ENCODE measurements at places on chromosomes 6 and 20.
A peak's percentile ranks its signal among the peaks of the same experiment; 100 is the strongest.

GRCh38 chr6:159729598-159730331 lies 2.5 kb downstream of the WTAP start:
- no peak for DNase-seq

DNA sequence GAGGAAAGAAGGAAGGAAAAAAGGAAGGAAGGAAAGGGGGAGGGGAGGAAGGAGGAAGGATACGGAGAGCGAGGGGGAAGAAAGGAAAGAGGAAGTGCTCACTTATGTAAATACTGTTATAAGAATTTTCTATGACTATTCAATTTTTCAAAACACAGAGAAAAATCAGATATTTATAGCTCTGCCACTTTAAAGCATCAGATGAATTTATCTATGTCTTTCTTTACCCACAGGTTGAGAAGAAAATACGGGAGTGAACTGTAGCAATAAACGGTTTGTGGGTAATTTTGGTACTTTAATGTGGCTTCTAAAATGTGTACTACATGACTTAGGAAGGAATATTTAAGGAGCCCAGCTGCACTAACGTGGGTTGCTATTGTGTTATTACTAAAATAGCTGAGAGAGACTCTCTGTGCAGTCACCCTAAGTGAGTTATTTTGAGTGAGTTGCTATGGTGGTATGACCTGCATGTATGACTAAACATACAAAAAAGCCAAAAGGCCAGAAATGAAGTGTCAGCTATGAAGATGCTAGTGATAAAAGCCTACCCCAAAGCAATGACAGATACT lies 225.5 kb downstream of the SOD2 start:
- DNase-seq = no peak

DNA sequence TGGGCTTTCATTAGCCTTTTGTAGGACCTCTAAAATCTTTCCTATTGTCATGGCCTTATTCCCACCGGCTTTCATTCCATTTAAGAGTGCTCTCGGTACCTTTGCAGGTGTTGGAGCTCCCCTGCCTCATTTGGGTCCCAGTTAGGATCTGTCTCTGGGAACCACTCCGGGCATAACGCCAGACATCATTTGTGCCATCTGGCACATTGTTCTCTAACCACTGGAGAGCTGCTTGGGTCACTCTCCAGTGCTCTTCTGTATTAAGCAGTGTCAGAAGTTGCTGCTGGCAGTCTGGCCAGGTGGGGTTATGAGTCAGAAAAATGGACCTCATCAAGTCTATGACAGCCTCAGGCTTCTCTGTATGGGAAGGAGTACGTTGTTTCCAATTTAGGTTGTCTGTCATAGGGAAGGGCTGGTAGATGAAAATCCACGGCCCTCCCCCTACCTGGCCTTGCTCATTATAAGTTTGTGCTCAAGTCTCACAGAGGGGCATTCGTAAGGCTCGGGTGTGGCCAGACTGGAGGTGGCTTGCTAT lies 62.9 kb upstream of the MOCS1 start:
- DNase-seq = no peak

- no peak for DNase-seq
Measured at GRCh38 chr6:168217216-168217879, 102.2 kb downstream of the DACT2 start.

DNA sequence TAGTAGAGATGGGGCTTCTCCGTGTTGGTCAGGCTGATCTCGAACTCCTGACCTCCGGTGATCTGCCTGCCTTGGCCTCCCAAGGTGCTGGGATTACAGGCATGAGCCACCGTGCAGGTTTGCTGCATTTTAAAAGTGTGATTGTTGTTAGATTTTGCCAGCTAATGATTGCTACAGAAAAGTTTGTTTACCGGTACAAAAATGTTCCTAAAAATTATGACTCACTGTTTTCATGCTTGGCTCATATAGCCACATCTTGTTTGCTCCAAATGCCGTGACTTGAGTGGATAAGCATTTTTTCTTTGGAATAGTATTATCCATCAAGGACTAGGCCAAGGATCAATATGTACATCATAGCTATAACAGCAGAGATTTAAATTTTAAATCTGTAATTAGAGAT lies 24.3 kb downstream of the LRRN4 start:
- no peak for DNase-seq

- no peak for DNase-seq
Measured at GRCh38 chr6:5138995-5139827, 54.1 kb downstream of the PPP1R3G start.

DNA sequence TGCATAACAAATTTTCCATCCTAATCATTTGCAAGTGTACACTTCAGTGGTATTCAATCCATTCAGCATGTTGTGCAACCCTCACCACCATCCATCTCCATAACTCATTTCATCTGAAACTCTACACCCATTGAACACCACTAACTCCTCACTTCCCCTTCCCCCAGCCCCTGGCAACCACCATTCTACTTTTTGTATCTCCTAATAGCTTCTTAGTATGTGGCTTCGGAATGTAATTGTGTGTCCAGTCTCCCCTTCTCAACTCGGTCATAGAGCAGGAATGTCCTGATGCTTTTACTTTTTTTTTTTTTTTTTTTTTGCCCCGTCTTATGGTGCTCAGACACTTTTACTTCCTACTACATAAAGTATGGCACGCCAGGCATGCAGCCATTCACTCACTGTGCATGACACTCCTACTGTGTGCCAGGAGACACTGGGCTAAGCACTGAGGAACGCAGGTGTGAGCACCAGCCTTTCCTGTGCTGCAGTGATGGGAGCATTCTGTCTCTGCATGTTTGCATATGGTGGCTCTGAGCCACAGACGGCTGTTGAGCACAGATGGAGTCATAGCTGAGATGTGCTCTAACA lies 15.3 kb downstream of the HCK start:
- DNase-seq = no peak

GRCh38 chr20:47725248-47725973 lies 59.9 kb downstream of the SULF2 start:
- peak; percentile 72 for DNase-seq

DNA sequence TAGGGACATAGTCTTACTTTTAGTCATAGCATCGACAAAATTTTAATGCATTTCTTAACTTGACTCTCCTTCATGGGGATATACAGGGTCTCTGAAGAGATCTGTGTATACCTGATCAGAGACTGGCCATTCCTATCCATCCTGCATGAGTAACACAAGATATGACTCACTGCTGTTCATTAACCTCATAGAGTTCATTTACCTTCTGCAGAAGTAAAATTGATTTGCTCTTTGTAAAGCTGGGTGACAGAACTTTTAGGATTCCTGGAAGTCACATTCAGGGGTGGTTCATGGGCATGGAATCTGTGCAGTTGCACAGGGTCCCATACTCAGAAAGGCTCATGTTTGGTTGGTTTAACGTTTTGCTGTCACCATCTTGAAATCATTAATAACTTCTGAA lies 53.2 kb downstream of the PDE7B start:
- no peak for DNase-seq

DNA sequence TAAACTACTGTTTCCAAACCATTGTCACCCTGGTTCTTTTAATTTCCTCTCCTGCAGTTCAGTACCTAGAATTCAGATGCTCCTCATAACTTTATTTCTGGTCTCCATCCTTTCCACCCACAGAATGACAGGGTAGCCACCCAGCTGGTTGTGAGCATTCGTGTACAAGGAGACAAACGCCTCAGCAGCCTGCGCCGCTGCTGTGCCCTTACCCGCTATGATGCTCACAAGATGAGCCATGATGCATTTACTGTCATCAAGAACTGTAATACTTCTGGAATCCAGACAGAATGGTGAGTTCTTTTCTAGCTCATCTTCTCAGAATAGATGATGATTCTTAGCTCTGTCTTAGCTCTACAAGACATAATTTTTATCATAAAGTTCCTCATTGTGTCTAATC lies 18.6 kb downstream of the GTPBP2 start:
- DNase-seq = no peak

GRCh38 chr20:32089637-32090362 lies 19.7 kb upstream of the TM9SF4 start:
- DNase-seq = no peak

DNA sequence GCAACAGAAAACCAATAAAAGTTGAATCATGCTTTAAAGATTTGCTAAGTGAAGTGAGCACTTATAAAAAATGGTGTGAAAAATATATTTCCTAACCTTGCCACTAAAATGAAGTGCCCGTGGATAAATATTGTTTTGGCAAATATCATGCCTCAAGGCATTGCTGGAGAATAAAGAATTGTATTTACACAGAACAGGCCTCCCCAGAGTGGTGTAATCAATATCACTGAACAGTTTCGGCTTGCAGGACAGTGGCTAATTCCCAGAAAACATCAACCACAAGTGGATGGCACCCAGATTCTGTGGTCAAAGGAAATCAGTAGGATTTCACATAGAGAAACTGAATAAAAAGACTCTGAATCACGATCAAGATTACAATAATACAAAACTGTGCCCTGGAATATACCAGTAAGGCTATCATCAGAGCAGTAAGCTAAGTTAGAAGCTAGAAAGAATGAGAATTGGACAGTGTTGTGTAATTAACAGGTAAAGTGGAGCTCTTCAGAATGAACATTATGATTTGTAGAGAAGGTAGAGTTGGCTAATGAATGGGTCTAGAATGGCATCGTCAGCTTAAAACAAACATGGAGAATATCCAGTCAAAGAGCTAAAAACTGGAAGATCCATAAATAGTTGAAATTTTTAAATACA lies 1026.9 kb upstream of the ADGRB3 start:
- DNase-seq = no peak

GRCh38 chr6:92243315-92243714 lies 1176.0 kb downstream of the EPHA7 start:
- DNase-seq = no peak

- no peak for DNase-seq
Measured at GRCh38 chr6:31430449-31430848, 27.1 kb downstream of the MICA start.

- DNase-seq = no peak
Measured at GRCh38 chr6:84597238-84597875, 167.0 kb downstream of the TBX18 start.

DNA sequence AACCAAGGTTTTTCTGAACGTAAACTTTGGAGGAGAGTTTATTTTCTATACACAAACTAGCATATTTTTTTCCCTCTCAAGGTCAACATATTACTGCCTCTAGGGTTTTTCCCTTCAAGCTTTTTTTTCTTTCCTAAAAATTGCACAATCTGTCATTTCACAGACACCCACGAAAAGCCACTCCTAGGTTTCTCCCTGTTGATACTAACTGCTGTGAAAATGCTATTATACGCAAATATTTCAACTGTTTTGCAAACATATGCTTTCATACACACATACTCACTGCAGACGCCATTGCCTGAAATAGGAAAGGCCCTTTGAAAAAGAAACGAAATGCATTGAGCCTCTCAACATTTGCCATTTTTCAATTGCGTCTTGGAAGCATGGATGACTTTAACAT lies 333.0 kb downstream of the CD83 start:
- no peak for DNase-seq

DNA sequence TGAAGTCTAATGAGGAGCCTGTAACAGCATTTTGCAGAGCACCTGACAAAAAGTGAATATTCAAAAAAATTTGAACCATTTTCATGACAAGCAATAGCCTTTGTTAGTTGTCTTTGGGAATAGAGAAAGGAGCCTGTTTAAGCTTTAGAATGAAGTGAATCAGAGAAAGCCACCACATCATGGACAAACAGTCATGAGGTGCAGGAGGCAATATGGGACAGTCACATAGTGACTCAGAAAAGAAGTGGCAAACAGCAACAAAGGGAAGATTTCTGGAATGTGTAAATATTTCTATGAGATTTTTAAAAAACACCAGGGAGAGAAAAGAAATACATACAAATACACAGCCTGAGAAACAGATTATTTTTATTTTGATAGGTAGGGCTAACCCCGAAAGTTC lies 6.6 kb downstream of the KLHL31 start:
- DNase-seq = no peak

- no peak for DNase-seq
Measured at GRCh38 chr6:38118791-38119365, 299.4 kb downstream of the ZFAND3 start.

DNA sequence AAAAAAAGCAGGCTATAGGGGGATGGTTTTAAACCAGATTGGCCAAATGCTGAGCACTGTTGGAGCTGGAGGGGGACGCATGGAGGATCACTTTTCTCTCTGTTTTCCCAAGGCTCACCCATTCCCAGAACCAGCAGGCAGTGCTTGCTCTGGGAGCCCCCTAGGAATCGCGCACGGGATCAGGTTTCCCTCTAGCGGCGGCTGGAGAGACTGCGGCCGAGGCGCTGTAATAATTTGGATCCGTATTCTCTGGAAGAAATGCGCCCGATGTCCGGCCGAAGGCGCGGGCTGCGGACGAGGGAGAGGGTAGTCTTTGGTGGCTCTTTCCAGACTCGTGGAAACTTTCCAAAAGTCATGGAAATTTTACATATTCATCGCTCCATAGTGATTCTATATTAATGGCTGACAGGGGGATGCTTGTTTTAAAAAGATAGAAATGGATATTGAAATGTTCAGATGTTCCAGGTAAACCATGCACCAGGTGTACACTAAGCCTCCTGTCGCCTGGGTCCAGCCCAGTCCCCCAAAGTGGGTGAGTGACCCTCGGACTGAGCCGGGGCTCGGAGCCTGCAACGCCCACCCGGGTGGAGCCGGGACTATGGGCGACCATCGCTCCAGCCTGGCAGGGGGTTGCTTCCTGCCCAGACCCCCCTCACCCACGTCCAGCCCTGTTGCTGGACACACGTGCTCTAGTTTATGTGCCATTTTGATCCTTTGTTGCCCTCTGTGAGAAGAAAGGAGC lies 78.7 kb upstream of the PHACTR3 start:
- DNase-seq = no peak

GRCh38 chr6:75210885-75211739 lies 5.3 kb upstream of the COL12A1 start:
- peak; percentile 59 for DNase-seq

- DNase-seq = no peak
Measured at GRCh38 chr6:125174626-125175025, 21.1 kb downstream of the TPD52L1 start.

GRCh38 chr20:35269055-35269781 lies 8.7 kb downstream of the MMP24OS start:
- DNase-seq = no peak

DNA sequence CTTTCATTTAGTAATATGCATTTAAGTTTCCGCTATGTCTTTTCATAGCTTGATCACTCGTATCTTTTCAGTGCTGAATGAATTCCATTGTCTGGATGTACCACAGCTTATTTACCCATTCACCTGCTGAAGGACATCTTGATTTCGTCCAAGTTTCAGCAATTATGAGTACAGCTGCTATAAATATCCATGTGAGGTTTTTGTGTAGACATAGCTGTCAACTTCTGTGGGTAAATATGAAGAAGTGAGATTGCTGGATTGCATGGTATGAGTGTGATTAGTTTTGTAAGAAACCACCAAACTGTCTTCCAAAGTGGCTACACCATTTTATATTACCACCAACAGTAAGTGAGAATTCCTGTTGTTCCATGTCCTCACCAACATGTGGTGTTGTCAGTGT lies 79.2 kb upstream of the STMND1 start:
- no peak for DNase-seq

DNA sequence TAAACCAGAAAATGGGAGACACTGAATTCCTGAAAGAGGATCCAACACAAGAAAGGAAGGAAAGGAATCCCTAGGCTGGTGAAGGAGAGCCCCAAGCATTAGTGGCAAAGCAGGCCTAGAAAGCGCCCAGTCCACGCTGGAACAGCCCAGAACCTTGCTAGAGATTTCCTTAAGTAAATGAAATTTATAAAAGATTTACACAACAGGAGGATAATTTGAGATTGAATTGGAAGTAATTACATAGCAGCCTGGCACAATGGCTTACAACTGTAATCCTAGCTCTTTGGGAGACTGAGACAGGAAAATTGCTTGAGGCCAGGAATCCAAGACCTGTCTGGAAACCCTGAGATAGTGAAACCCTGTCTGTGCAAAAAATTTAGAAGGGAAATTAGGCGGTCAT lies 26.8 kb upstream of the C20orf144 start:
- no peak for DNase-seq

- DNase-seq = no peak
Measured at GRCh38 chr6:104357928-104358327, 501.8 kb downstream of the HACE1 start.
